NCI-H226 (cell line): ENCODE measurements at places on chromosomes 12 and 14.

DNA sequence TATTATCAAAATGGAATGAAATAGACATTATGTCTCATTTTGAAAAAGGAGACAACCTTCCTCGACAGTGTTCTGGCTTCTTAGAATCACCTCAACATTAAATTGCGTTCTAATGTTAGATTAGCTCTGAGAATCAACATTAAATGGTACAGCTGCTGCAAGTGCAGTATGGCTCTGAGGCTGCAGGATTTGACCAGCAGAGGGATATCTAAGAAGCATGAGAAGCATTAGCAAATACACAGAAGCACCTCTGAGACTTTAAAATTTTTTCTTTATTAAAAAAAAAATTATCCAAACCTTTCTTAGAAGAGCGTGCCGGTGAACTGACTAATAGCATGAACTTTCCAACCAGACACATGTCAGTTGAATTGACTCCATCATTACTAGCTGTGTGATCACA is 253.4 kb upstream of the LRIG3 start:
- DNase-seq: no peak

DNA sequence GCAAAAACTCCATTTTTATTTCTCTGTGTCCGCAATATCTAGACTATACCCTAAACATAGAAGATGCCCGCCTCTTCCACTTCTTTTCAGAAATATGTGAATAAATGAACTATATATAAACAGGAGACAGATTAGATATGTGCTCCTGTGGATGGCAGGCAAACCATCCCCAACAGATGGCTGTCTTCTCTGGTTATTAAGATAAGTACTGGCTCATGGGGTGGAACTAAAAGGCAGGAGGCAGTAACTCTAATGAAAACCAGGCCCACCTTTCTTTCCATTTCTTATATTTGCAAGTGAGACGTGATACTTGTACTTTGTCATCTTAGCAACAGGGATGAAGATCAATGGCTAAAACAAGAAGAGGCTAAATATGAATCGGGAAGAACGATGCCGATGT is 20.2 kb downstream of the E2F7 start:
- DNase-seq: no peak

DNA sequence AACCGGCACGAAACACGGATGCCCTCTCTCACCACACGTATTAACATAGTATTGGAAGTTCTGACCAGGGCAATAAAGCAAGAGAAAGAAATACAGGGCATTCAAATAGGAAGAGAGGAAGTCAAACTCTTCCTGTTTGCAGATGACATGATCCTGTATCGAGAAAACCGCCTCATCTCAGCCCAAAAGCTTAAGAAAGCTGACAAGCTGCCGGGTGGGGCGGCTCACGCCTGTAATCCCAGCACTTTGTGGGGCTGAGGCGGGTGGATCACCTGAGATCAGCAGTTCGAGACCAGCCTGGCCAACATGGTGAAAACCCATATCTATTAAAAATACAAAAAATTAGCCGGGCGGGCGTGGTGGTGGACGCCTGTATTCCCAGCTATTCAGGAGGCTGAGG is 17.7 kb downstream of the OR6S1 start:
- DNase-seq: no peak

- DNase-seq: no peak
Observed at GRCh38 chr14:55130196-55130550, 1.1 kb downstream of the LGALS3 start.

- DNase-seq: no peak
Observed at GRCh38 chr12:104767261-104767660, 190.8 kb downstream of the SLC41A2 start.

GRCh38 chr12:16605642-16606116 is 283 bp downstream of the LMO3 start:
- DNase-seq: no peak

GRCh38 chr14:105067140-105067968 is 2.1 kb upstream of the GPR132 start:
- peak; percentile 56 for DNase-seq

GRCh38 chr12:10069099-10069498 is 29.7 kb downstream of the CLEC1A start:
- DNase-seq: no peak

GRCh38 chr12:53980802-53981496 is 4.0 kb upstream of the HOXC10 start:
- DNase-seq: no peak

GRCh38 chr12:94133964-94134795 is 14.2 kb upstream of the PLXNC1 start:
- peak; percentile 33 for DNase-seq

DNA sequence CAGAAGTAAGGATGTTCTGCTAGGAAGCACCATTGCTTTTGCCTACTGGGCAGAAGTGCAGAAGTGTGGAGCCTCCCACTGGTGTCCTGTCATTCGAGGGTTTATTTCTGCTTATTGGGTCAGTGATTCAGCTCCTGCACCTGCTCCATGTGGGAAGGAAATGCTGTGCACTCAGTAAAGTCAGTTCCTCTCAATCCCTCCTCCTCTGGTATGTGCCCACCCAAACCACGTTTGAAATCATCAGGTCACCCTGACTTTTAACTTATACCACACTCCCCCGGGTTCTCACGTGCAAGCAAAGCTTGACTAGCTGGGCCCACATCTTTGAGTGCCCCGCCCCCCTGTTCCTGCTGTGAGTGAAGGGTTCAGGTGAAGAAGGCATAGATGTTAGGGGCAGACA is 223.7 kb downstream of the CHST11 start:
- no peak for DNase-seq

- DNase-seq: no peak
Observed at GRCh38 chr12:16685107-16685506, 79.1 kb upstream of the LMO3 start.

DNA sequence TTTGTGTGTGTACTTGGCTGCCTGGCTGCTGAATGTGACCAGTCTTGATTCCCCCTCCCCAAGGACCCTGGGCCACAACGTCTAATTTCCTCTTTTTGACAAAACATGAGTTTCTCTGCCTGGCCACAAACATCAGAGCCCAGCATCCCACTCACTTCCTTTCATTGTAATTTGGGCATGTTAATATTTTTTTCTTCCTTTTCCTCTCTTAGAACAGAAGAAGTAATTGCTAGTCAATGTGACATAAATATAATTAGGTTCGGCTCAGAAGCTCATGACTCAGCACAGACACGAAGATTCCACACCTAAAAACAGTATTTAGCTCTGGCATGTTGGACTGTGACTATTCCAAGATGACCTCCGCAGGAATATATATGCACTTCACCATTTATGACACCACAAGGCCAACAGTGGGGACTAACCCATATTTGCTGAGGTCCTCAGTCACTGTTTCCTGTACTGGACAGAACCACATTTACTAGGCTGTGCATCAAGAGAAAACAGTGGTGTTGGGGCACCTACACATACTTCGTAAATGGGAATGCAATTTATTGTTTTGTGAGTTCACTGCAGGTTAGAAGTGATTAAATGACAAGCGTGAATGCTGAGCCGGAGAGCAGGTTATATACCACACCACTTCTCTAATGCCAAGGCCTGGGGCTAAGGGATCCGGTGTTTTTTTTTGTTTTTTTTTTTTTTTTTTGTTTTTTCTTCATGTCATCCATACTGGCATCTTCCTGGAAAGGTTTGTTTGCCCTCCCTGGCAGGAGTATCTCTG is 4.2 kb downstream of the GSG1 start:
- DNase-seq: no peak

DNA sequence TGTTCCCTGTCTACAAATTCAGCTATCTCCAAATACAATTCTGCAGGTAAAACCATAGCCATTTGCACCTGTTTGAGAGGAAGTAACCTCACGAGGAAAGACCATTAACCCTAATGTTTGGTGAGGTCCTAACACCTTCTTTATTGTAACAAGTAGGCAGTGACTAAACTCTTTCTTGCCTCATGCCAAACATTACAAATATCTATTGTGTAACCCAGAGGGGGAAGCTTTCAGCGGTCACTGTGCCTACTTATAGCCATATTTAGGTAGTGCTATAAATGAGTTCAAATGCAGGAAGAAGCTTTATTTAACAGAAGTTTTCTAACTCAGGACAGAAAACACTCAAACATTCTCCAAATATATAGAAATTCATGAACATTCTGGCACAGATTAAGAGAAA is 252.7 kb downstream of the LRFN5 start:
- no peak for DNase-seq

DNA sequence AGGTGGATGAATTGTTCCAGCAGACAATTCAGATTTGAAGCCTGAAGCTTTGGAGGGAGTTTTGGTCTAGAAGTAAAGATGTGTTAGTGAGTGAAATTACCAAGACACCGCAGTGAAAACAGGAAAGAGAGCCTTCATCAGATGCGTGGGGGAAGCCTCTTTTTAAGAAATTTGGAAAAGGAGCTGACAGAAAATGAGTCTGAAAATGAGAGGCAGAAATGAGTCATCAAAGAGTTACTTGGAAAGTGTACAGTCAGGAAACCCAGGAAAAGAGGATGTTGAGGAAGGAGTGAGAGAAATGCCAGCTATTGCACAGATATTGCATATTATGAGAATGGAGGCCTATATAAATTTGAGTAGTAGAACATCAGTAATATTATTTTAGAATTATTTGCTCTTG is 520.7 kb downstream of the NRXN3 start:
- no peak for DNase-seq
